ENCODE measurements at places on chromosomes 2 and 18.

- no peak for DNase-seq
Measured at GRCh38 chr2:239304533-239305221, 96.1 kb downstream of the HDAC4 start.

GRCh38 chr18:21230436-21230835 lies 11.6 kb upstream of the GREB1L start:
- DNase-seq = no peak

DNA sequence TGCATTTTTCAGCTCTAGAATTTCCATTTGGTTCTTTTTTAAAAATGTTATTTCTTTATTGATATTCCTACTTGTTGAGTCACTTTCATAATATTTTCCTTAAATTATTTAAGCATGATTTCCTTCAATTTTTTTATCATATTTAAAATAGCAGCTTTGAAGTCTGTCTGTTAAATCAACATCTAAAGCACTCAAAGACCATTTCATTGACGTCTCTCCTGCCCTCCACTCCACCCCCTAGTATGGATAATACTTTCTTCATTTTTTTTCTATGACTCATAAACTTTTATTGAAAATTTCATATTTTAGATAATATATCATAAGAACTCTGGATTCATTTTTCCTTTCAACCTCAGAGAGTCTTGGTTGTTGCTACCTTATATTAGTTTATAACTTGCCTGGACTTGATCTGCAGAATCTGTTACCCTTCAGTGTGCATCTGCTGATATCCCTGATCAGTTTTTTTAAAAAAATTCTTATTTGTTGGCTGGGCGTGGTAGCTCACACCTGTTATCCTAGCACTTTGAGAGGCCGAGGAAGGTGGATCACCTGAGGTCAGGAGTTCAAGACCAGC lies 59.0 kb upstream of the ZNF396 start:
- DNase-seq = no peak

- DNase-seq = no peak
Measured at GRCh38 chr2:121140734-121141133, 144.3 kb downstream of the TFCP2L1 start.

GRCh38 chr2:240223631-240224030 lies 83.2 kb upstream of the OTOS start:
- DNase-seq = no peak

Measured in AG04450 (cell line).